Common myeloid progenitor, CD34-positive (primary cell): ENCODE measurements at places on chromosomes 16 and 17.

DNA sequence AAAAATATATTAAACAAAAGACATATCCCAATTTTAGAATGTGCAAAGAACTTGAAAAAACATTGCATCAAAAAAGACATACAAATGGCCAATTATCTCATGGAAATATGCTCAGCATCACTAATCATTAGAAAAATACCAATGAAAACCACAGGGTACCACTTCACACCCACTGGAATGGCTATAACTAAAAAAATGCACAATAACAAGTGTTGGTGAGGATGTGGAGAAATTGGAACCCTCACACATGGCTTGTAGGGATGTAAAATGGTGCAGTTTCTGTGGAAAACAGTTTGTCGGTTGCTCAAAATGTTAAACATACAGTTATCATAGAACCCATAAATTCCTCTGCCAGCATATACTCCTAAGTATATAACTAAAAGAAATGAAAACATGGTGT lies 796 bp upstream of the PSMB6 start:
- DNase-seq = no peak

GRCh38 chr17:30530346-30531025 lies 53.3 kb downstream of the GOSR1 start:
- no peak for DNase-seq

GRCh38 chr16:1834096-1834495 lies 7.1 kb downstream of the FAHD1 start:
- DNase-seq = no peak

DNA sequence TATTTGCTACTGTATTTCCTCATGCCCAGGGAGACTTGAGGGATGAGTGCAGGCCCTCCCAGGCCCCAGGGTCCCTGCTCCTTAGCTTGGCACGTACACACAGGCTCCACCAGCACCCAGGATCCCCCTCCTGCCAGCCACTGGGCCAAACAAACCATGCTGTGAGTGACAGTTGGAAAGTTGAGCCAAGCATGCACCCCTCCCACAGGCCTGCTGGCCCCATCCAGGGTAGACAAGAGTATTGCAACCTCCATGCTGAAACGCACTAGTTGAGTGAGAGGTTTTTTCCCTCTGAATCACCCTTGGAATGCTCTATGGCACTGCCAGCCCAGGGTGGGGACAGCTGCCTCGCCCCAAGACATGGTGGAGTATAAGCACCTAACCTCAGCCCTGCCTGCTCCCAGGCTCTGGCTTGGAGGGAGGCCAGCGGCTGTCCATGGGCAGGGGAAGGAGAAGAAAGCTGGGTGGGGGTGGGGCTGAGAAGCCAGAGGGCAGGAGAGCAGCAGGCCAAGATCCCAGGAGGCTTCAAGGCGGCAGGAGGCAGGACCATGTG lies 49.6 kb downstream of the PITPNM3 start:
- no peak for DNase-seq

GRCh38 chr17:27283751-27284150 lies 10.2 kb upstream of the WSB1 start:
- DNase-seq = no peak
